ENCODE measurements at places on chromosomes 7 and 10.

GRCh38 chr10:59876695-59877094, 29.7 kb downstream of the CCDC6 start:
- DNase-seq, result no peak

DNA sequence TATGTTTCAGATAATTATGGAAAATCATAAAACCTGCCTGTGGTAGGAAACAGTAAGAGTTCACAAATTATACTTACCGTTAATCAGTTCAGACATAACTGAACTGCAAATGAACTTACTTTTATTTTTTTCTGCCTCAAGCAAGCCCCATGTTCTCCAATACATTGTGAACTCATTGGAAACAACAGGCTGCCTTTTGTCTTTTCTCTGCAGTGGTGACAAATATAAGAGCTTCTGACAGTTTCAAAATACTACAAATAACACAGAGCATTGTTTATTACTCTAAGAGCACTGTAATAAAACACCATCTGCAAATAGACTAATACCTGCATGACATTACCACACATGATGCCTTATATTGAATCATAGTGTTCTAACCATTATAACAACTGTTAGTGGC, 94.0 kb upstream of the CDCA7L start:
- no peak for DNase-seq

DNA sequence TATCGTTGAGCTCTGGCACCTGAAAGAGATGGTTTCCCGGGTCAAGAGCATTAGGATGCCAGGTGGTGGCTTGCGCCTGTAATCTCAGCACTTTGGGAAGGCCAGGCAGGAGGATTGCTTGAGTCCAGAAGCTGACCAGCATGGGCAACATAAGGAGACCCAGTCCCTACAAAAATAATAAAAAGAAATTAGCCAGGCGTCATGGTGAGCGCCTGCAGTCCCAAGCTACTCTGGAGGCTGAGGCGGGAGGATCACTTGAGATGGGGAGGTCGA, 6.1 kb upstream of the KCP start:
- no peak for DNase-seq

GRCh38 chr7:26499315-26499897, 207.7 kb downstream of the SNX10 start:
- DNase-seq, result no peak

DNA sequence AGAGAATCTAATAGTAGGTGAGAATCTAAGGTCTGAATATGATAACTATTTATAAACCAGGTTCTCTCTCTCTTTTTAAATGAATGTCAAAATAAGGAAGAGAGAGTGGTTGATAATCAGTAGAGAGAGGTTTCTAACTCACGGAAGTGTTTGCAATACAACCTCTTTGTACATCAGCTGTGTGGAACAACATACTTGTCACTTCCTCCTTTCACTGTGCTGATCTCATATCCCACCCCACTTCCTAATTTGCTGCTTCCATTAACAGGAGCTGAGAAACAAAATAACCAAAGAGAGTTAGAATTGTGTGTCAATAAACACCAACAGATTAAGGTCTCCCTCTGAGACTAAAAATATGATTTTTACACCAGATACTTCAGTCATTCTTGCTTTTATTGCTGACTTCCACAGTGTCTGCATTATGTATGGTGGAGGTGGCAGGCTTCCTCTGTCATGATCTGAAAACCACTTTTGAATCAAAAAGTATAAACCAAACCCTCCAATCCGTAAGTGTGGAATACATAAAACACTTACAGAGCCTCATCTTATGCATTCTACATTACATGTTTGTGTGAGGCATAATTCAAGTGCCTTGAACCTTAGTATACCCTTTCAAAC, 25.0 kb downstream of the CACUL1 start:
- peak; percentile 70 for DNase-seq

GRCh38 chr7:27239387-27240014, 3.1 kb upstream of the EVX1 start:
- no peak for DNase-seq

- DNase-seq, result peak; percentile 68
Measured at GRCh38 chr10:116972131-116972530, 32.9 kb downstream of the SHTN1 start.

- no peak for DNase-seq
Measured at GRCh38 chr7:27156916-27157701, 634 bp upstream of the HOXA7 start.

GRCh38 chr10:89440226-89441009, 26.1 kb downstream of the IFIT5 start:
- DNase-seq, result no peak

DNA sequence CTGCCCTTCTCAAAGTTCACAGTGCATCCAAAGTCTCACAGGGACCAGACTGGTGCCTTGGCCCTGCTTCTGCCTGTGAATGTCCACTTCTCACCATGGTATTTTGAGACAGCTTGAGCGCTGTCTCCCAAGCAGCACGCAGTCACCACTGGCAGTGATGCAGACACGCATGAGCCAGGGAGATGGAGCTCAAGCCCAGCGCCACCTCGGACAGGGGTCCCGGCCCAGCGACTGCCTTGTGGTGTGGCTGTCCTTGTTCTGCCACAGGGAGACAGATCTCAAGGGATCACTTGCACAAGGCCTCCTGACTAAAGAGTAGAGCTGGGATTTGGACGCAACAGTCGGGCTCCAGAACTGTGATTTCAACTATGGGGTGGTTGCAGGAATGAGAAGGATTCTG, 92.6 kb upstream of the MBL2 start:
- no peak for DNase-seq

DNA sequence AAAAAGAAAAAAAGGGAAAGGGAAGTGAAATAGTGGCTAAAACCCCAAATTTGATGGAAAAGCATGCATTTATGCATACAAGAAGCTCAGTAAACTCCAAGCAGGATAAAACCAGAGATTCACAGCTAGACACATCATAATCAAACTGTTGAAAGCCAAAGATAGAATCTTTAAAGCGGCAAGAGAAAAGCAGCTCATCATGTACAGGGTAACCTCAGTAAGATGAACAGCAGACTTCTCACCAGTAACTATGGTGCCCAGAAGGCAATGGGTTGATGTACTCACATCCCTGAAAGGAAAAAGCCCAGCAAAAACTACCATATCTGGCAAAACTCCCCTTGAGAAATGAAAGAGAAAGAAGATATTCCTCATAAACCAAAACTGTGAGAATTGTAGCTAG, 60.4 kb downstream of the TPST1 start:
- DNase-seq, result no peak

DNA sequence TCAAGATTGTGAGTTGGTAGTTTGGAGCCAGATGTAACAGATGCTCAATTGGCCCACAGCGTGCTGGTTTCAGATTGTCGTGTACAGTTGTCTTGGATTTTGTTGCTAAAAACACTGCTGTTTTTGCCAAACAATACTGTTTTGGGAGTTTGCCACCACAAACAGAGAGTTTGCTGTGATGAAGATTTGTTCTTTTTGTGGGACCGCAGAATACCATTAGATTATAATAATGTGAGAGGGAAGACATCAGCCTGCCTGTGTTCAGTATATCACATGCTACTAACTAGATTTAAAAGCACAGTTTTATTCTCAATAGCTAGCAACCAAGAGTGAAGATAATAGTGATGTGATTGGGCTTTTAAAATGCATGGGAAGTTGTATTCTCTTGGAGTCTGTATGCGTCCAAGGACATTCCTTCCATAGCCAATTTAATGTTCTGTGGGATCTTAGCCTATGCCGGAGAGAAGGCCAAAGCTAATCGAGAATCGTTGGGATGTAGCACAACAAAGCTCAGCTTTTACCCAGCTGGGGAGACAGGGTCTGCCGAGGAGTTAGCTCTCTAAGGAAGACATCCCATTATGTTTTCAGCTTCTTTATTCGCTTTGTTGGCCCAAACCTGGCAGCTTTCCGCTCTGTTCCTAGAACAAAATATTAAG, 18.7 kb upstream of the ITGA8 start:
- DNase-seq, result peak; percentile 26

DNA sequence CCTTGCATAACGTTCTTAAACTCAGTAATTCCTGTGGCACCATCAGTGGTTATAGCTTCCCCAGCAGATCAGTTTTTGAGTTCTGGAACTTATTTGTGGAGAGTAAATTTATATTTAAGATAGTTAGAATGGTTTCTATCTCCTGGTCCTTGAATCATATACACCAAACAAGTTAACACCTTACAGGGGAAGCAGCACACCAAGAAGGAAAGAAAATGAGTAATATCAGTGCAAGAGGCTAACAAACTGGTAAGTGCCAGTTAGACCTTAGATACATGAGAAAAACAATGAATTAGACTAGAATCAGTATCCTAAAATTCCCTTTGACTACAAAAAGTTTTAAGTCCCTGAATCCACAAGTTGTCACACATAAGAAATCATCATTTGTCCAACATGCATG, 54.2 kb downstream of the ABI1 start:
- DNase-seq, result no peak

- no peak for DNase-seq
Measured at GRCh38 chr10:3514691-3515090, 270.3 kb downstream of the KLF6 start.

DNA sequence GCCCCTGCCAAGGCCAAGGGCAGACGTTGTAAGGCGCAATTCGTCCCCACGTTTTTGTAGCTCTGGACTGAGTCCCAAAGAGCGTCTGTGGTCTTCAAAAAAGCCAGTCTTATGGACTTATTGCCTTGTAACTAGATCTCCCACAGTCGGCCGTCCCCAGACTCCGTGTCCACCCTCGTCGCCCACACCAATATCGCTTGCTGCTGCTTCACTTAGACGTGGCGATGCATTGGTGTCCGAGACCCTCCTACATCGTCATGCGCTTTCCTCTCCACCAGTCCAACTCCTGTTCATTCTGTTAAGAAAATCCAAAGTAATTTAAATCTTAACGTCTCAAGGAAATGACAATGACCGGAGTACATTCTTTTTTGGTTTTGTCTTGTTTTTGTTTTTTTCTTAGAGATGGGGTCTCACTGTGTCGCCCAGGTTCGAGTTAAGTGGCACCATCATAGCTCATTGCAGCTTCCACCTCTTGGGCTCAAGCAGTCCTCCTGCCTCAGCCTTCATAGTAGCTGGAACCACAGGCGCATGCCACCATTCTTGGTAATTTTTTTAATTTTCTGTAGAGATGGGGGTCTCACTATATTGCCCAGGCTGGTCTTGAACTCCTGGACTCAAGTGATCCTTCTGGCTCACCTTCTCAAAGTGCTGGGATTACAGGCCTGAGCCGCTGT, 851 bp downstream of the KIFBP start:
- DNase-seq, result peak; percentile 12

GRCh38 chr10:63562857-63563256, 41.7 kb downstream of the REEP3 start:
- DNase-seq, result no peak

GRCh38 chr10:91820144-91820543, 21.9 kb downstream of the TNKS2 start:
- no peak for DNase-seq

DNA sequence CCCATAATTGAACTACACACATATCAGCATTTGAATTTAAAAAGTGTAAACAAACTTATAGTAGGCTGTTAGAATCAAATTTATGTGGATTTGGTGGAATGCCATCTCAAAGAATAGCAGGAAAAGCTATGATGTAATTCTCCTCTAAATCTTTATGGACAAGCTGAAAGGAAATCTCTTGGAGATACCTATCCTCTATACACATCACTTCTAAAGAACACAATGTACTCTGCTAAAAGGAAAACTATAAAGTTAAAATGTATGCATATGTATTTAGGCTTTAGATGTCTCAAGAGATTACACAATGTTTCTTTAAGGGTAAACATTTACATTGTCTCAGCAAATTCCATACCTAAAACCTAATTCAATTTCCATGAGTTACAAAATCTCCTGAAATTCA, 323.3 kb downstream of the CRPPA start:
- DNase-seq, result no peak

GRCh38 chr10:71217266-71218045, 5.1 kb downstream of the UNC5B start:
- DNase-seq, result peak; percentile 31

DNA sequence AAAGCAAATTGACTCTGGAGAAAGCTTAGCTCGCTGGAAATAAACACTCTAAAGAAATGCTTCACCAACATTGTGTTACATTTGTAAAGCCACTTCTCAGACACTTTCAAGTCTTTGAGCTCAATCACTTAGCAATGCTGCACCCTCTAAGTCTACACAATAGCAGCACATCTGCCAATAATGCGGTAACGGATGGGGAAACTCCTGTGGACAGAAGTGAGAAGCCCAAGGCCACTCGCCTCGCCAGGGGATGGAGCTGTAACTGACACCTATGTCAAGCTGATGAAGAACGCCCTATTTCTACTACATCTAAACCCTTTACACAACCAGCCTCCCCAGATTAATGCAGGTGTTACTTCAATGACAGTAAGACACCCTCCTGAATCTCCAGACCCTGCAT, 167.7 kb downstream of the SFMBT2 start:
- DNase-seq, result no peak

DNA sequence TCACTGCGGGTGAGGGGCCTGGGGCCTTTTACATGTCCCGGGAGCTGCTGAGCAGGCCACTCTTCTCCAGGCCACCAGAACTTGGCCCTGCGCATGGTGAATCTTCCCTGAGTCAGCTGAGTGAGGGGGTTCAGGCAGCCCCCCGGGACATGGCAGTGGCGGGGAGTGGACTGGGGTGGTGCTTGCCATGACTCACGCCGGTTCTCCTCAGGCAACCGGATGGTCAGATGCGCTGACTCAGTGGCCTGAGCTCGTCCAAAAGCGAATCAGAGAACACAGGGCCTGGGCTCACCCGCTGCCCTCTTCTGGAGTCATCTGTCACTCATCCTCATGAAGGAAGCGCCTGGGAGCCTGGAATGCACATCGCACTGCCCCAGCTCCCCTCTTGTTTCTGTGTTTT, 33.5 kb downstream of the HTRA1 start:
- no peak for DNase-seq
